AG04450 (cell line): ENCODE measurements at places on chromosomes 6 and 20.

DNA sequence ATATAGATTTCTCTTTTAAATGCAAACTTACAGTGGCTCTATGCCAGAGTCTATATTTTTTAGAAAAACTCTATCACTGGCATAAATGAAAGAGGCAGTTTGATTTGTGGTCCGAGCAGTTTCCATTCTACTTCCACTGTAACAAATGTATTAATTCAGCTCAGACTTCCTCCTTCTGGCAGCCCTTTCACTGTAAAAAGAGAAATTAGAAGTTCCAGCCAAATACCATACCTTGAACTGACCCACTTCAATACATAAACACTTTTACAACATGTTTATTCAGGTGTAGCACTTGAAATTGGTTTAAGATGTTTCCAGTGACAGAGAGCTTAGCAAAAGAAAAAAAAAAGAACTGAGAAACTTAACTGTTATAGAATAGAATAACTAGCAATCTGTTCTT lies 99.3 kb downstream of the BMP5 start:
- no peak for DNase-seq

- no peak for DNase-seq
Observed at GRCh38 chr20:17892189-17892938, 76.2 kb downstream of the SNX5 start.

GRCh38 chr20:63456429-63457284 lies 15.8 kb downstream of the KCNQ2 start:
- DNase-seq: no peak

DNA sequence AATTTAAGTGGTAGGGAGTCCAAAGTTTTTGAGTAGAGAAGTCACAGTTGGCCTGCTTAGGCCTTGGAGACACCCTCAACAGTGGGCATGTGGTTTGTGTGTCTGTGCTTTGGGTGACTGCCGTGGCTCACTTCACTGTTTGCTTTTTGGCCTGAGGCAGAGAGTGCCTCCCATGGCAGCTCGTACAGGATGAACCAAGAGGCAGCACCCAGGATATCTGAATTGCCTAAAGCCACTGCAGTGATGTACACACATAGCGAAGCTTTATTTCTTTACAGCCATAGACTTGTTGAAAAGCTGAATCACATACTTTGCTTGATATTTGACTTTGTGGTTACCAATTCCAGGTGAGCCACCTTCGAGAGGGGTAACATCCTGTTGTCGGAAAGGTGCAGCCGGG lies 21.6 kb downstream of the RREB1 start:
- DNase-seq: no peak

- DNase-seq: no peak
Observed at GRCh38 chr20:15656124-15656523, 917.1 kb downstream of the KIF16B start.

- DNase-seq: no peak
Observed at GRCh38 chr20:61370841-61371303, 118.8 kb downstream of the CDH4 start.

DNA sequence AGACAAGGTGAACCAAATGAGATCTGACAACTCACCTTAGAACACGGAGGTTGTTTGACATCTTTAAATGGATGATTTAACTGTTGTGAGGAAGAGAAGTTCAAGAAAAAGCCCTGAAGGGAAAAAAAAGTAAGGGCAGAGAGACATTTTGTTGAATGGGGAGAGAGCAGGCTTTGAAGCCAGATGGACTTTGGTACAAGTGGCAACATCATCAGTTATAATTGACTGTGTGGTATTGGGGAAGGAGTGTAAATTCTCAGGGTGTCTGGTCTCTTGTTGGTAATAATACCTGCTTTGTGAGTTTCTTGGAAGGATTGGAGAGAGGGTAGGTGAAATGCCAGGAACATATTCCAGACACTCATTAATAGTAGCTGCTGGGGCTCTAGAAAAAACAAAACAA lies 21.6 kb downstream of the OGFRL1 start:
- DNase-seq: no peak

GRCh38 chr6:139800837-139801236 lies 426.4 kb upstream of the CITED2 start:
- no peak for DNase-seq
